Uterus (tissue), 4 donors: ENCODE measurements at places on chromosomes 2 and 18. TPM values are rescaled to one million over a fixed set of nuclear protein-coding genes. Genes with fewer than 3 reads are reported as not detected.

The MFSD2B gene
- not detected for total RNA-seq

The COLEC12 gene
- 28.4 TPM for total RNA-seq

DNA sequence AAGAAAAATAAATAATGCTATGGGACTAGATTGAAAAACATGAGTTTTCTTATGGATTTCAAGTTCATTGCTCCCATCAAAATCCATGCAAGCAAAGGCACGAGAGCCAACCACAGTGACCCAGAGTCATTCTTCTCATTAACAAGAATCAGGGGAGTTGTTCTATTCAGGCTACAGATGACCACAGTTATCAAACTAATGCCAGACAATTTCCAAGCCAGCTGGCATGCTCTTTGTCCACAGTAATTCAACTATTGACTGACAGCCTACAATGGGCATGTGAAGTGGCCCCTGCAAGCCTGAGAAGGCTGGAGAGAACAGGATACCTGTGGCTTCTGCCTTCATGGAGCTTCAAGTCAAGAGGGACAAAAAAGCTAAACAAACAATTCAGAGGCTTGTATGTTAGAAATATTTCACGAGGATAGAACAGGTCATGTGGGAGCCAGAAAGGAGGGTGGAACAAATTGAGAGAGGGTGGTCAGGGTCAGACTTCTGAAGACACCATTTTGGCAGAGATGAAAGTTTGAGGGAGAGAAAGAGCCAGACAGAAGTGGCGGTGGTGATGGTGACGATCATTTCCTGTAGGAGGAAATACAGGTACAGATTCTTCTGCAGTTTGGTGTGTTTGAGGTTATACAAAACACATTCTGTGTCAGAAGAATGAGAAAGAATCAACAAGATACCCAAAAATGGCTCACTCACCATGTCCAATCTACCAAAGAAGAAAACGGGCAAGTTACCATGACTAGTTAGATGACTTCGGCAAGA, 732.4 kb downstream of the RNF144A start:
- no peak for DNase-seq

The AP1S3 gene
- total RNA-seq: not detected
